Daoy (cell line): ENCODE measurements at places on chromosomes 5 and 9. TPM values are rescaled to one million over a fixed set of nuclear protein-coding genes. Genes with fewer than 3 reads are reported as not detected.

WNK2 gene
- 1.4 and 2.8 TPM in 2 replicates for total RNA-seq

IL13 gene
- not detected in 2 replicates for total RNA-seq

MAMDC2 gene
- 0.30 and 2.2 TPM in 2 replicates for total RNA-seq

ZNF474 gene
- total RNA-seq, result 0.92 and 1.8 TPM in 2 replicates

OMD gene
- total RNA-seq, result not detected in 2 replicates

PCA3 gene
- 0.06 TPM in 1 of 2 replicates, not detected in the other for total RNA-seq

TMEM171 gene
- 1.5 and 4.6 TPM in 2 replicates for total RNA-seq

ST8SIA4 gene
- total RNA-seq, result 0.09 and 2.1 TPM in 2 replicates

GRXCR2 gene
- total RNA-seq, result not detected in 2 replicates

KCNV2 gene
- total RNA-seq, result not detected in 2 replicates

SPINK4 gene
- total RNA-seq, result not detected in 2 replicates

DNA sequence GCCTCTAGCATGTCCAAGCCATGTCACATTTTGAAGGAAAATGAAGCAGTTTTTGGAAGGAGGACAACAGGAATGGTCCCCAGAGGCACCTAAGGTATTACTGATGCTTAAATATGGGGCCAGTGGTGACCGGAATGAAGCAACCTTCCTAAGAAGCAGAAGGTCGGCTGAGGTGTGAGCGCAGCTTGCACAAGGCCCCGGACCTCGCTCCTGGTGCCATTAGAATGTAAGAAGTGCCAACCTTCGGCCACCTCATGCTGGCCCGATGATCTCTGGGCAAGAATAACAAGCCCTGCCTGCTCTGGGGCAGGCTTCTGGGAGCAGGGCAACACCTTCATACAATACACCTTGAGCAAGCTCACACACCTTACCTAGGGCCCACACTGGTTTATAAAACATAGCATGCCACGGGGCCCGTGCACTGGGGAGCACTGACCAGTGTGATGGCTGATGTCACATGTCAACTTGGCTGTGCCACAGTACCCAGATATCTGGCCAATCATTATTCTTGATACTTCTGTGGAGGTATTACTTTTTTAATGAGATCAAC lies 21.9 kb downstream of the SEMA4D start:
- DNase-seq, result no peak

DNA sequence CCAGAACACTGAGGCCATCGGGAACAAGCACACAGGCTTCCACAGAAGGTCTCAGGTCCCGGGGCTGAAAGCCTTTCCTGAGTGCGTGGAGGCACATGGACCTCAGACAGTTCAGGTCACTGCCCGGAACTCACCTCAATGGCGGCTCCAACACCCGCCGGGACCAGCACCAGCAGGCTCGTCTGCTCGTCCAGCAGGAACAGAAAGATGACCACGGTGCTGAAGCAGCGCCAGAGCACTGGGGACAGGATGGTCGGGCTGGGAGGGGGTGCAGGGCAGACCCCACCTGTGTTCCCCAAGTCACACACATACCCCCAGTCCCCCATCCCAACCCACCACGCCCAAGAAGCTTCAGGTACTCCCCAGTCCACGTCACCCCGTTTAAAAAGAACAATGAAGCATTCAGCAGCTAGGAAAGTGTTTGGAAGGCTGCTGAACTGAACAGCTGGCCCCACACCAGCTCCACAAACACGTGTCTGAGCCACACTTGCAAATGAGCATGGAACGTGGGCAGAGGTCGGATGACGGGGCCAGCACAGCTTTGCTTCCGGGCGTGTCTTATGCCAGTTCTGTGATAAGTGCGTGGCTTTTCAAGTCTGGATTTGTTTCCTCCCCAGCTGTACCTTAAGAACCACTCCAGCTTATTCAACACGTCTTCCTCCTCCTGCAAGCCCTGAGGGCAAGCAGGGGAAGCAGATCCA lies 14.6 kb downstream of the CLPTM1L start:
- no peak for DNase-seq

DNA sequence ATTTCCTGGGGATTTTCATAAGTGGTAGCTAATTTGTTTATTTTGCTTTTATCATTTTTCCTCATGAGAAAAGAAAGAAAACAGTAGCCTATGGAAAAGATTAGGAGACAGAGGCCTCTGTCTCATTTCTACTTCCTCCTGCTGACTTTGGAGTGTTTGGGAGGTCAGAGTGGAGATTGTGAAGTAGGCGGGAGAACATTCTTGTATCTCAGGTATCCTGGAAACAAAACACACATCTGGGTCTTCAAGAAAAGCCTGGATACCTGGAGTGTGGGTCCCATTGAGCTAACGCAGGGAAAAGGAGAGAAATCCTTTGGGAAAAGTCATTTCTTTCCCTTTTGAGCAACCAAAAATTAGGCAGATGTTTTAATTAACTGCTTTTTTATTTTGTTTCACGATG lies 161.5 kb upstream of the DMAC1 start:
- DNase-seq, result no peak

DNA sequence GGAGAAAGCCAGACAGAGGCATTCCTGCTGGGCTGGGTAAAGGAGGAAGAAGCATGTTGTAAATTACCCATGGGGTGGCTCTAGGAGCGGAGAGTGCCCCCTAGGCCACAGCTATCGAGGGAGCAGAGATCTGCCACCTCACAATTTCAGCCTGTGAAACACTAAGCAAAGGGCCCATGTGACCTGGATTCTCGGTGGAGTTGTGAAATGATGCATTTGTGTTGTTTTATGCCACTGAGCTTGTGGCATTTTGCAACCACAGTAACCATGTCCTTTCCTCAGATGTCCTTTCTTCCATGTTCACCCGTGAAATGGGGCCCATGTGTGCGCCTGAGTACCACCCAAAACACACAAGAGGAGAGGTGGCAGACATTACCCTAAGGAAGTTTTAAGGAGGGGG lies 159.3 kb downstream of the SYK start:
- DNase-seq, result no peak

GRCh38 chr9:5479994-5480694 lies 29.8 kb downstream of the CD274 start:
- DNase-seq, result no peak

GRCh38 chr5:122073018-122073417 lies 5.0 kb downstream of the LOX start:
- DNase-seq, result no peak

- DNase-seq, result peak; percentile 84
Measured at GRCh38 chr9:113580041-113580953, 116.8 kb downstream of the RGS3 start.

DNA sequence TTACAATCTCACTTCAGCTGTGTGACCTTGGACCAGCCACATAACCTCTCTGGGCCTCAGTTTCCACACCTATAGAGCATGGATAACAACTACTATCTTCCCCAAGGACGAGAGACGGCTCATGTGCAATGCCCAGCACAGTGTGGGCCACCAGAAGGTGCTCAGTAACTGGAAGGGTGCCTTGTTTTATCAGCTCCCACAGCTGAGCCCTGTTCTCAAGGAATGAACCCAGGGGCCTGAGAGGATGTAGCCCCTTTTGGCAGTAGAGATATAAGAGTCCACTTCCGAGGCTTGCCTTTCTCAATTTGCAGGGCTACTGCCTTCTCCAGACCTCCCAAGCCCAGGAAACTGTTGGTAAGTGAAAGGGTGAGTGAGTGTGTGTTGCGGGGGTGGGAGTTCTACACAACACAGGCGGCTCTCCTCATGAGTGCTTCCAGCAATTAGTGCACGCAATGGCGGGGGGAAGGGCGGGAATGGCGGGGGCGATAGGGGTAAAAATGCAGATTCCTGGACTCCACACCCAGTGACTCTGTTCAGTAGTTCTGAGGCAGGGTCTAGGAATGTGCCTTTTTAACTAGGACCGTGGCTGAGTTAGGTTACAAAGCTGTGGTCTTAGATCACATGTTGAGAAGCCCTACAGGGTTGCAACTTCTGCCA lies 185.1 kb downstream of the FSTL4 start:
- peak; percentile 59 for DNase-seq

DNA sequence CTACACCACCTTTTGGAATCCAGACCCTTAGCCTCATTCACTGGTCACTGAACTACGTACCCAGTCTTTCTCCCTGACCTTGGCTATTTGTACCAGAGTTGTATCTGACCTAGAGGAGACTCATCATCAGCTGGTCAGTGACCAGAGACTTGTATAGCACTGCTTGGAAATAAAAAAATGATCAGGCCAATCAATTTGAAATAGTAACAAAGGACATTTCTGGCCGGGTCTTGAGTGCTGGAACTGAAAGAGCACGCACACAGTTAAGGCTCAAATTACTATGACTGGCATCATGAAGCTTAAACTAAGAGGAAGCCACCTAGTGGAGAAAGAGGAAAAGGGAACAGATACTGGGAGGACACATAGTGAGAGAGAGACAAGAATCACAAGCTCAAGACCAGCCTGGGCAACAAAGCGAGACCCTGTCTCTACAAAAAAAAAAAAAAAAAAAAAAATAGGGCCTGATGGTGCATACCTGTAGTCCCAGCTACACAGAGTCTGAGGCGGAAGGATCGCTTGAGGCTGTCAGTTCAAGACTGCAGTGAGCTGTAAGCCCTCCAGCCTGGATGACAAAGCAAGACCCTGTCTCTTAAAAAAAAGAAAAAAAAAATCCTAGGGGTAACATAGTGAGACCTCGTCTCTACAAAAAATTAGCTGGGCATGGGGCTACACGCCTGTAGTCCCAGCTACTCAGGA lies 12.8 kb upstream of the SRP19 start:
- peak; percentile 60 for DNase-seq

- DNase-seq, result no peak
Measured at GRCh38 chr5:52888363-52888762, 100.6 kb downstream of the ITGA1 start.

DNA sequence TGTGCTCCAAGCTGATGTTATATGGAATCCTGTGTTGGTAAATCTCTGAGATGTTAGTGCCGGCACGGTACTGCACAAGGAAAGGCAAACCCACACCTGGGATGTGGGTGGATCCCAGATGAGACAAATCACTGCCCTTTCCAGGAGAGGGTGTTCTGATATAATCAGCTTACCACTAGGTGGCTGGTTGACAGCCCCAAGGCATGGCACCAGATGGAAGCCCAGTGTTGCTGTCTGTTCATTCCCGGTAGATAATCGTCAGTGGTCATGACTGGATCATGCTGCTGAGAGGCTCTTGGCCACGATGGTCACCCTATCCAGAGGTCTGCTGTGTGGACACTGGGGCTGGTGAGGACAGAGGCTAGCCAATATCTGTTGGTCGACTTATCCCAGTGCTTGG lies 184.0 kb downstream of the CACNA1B start:
- no peak for DNase-seq

- DNase-seq, result no peak
Measured at GRCh38 chr5:65327582-65327981, 154.1 kb downstream of the ADAMTS6 start.

GRCh38 chr9:111957856-111958631 lies 61.4 kb downstream of the UGCG start:
- DNase-seq, result peak; percentile 97

DNA sequence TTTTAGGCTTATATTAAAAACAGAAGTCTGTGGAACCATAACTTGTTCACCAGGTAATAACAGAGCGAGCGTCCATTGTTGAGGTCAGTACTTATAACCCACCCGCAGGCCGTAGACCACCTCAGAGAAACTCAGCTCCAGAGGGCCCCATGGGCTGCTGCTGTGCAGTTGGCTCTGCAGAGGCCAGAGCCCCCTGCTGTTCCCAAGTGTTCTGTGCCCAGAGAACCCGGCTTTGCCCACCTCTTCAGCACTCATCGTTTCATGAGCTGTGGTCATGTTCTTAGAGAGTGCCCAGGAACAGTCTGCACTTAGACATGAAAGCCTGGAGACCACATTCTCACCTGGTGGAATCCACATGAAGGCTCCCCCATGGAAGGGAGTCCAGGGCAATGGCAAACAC lies 50.4 kb upstream of the SLC2A8 start:
- DNase-seq, result no peak

DNA sequence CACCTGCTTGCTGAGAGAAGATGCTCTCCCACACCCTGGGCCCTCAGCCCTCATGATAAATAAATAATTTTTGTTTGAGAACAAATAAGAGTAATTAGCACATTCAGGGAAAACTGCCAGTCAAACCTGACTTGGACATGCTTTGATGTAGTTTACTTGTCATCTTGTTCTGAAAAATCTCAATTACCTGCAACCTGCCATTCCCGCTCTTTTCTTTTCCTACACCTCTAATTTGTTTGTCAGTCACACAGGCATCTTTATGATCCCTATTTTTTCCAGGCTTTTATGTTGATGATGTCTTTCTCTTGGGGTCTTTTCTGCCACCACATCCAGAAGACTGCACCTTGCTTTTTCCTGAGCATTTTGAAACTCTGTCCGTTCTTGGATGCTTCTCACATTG lies 28.6 kb upstream of the TGFBI start:
- DNase-seq, result no peak

DNA sequence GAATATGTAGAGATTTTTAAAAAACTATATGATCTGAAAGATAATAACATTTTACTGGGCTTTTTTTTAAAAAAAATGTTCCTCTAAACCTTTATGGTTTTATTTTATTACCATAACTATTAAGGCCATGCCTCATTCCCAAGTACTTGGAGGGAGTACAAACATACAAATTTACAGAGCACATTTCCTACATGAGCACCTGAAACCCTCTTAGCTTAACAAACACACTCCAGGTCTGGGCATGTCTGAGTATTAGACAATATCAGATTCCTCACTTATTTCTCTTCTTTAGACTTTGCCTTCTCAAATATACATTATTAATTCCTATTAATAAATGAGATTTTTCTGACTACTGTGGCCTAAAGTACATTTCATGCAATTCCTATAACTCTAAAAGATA lies 319.2 kb downstream of the SLCO4C1 start:
- no peak for DNase-seq

GRCh38 chr9:16619402-16619801 lies 251.1 kb downstream of the BNC2 start:
- DNase-seq, result no peak

- DNase-seq, result no peak
Measured at GRCh38 chr9:124214116-124214515, 43.6 kb upstream of the NEK6 start.

GRCh38 chr9:112037281-112038016 lies 137.6 kb downstream of the SUSD1 start:
- peak; percentile 96 for DNase-seq

- DNase-seq, result no peak
Measured at GRCh38 chr5:34012791-34013190, 4.9 kb upstream of the AMACR start.

DNA sequence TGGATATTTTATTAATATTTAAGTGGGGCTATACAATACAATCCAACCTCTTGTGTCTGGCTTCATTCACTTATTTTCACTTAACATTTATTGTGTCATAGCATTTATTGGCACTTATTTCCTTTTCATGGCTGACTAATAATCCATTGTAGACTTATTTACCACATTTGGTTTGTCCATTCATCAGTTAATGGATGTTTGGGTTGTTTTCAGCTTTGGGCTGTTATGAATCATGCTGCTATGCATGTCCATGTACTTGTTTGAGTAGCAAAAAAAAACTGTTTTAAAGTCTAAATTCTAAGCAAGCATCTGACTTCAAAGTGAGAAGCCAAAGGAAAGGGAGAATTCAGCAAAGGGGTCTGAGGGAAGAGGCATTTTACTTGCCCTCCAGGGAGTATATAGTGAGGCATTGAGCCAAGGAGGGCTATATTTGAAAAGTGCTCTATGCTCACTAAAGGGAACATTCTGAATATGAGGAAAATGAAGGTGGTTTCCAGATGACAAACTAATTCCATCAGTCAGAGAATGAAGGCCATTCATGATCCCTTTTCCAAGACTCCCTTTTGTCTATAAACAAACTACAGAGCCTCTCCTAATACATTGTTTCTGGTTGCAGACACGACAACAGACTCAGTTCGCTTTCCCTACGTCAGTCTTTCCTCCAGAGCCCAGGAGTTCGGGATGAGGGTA lies 532.8 kb upstream of the KLF4 start:
- no peak for DNase-seq

GRCh38 chr9:90995516-90995915 lies 193.9 kb downstream of the SYK start:
- no peak for DNase-seq
